ENCODE measurements at places on chromosomes 2 and 18.

- no peak for DNase-seq
Measured at GRCh38 chr18:809985-810642, 1.9 kb downstream of the YES1 start.

DNA sequence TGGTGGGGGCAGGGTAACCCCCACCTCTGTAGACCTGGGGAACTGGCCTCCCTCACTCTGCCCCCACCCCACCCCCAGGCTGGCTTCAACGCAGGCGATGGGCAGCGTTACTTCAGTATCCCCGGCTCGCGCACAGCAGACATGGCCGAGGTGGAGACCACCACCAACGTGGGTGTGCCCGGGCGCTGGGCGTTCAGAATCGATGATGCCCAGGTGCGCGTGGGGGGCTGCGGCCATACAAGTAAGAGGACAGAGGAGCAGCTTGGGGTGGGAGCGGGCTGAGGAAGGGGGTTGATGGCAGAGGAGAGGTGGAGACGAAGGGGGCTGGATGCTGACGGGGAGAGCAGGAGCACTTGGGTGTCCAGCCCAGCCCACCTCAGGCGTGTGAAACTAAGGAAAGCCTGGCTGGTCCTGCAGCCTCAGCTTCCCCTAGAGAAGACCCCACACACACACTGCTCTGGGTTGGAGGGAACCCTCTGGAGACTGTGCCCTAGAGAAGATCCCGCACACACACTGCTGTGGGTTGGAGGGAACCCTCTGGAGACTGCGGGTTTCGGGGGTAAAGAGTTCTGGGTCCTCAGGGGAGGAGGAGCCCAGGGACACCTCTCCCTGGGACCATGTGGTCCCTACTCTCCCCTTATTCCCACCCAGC is 36.2 kb downstream of the SNED1 start:
- DNase-seq, result no peak

DNA sequence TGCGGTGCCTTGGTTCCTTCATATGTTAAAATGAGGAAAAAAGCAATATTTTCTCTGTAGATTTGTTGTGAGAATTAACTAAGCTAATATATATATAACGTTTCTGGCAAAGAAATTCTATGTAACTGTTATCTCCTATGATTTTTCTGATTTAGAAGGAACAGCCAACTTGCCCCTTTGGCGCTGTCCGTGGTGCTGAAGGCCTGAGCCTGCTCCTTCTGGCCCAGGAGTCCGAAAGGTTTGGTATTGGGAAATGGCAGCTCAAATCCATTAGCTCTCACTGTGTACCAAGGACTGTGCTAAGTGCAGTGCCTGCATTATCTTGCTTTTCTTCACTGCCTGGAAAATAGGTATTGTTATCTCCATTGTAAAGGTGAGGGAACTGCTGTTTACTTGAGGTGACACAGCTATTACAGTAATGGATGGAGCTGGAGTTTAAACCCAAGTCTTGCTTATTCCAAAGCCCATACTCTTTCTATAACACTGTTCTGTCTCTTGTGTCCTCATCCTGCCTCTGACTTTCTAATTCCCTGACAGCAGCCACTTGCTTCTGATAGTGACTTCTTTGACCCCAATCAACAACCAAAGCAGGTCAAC is 52.2 kb downstream of the C1QL2 start:
- DNase-seq, result no peak

DNA sequence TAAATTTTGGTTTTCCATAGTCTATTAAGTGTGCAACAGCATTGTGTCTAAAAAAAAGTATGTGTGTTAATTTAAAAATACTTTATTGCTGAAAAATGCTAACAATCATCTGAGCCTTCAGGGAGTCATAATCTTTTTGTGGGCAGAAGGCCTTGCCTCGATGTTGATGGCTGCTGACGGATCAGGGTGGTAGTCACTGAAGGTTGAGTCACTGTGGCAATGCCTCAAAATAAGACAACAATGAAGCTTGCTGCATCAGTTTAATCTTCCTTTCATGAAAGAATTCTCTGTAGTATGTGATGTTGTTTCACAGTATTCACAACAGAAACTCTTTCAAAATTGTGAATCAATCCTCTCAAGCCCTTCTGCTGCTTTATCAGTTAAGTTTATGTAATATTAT is 31.3 kb downstream of the HDHD2 start:
- DNase-seq, result no peak

- no peak for DNase-seq
Measured at GRCh38 chr2:239253264-239253663, 147.6 kb downstream of the HDAC4 start.

DNA sequence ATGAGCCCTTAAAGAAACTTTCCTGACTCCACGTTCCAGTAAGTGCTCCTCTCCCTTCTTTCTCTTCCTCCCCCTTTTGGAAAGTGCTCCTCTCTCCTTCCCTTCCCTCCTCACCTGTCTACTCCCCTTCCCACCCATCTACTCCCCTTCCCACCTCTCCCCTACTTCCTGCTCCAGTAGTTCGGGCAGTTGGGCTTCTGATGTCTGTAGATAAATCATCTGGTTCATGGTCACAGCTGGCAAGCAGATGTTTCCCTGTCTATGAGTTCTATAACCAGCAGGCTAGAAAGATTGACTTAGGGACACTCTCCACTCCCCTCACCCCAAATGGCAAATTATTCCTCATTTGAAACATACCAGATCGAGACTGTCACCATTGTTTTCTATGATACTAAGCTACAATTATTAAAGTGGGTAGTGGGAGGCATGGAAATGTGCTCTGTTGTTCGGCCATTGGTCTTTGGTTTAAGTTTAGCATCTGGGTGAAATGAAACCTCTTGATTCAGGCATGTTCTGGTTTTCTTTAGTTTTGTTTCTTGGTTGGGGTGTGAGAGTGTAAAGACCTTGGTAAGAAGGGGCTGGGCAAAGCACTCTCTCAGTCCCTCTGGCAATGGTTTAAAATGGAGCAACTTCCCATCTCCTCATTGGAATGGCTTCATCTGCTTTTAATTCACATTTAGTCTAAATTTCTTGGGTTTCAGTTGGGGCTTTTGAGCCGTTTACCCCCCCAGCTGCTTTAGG is 413.2 kb upstream of the SPRED2 start:
- no peak for DNase-seq
